ENCODE measurements at places on chromosomes 5 and 9. TPM values are rescaled to one million over a fixed set of nuclear protein-coding genes. Genes with fewer than 3 reads are reported as not detected.

The EIF4E1B gene
- not detected for total RNA-seq

The GDF9 gene
- total RNA-seq: not detected

The FCHO2 gene
- total RNA-seq: 14.9 TPM

The PCDHGB3 gene
- total RNA-seq: 10.2 TPM

The CDX1 gene
- total RNA-seq: not detected

The FAM169A gene
- 5.1 TPM for total RNA-seq

The FOXD4L5 gene
- total RNA-seq: not detected

The KIF4B gene
- total RNA-seq: not detected

The CCL28 gene
- 0.37 TPM for total RNA-seq

The PCDHB8 gene
- total RNA-seq: 3.1 TPM

The OTULINL gene
- 1.9 TPM for total RNA-seq

The BHMT gene
- not detected for total RNA-seq

The GMCL2 gene
- not detected for total RNA-seq

The FCN2 gene
- total RNA-seq: not detected

The PCDHAC2 gene
- total RNA-seq: 1.2 TPM

The SPATA6L gene
- total RNA-seq: 0.56 TPM

The ROPN1L gene
- 0.46 TPM for total RNA-seq

The KCNV2 gene
- total RNA-seq: not detected

The DRD1 gene
- 0.11 TPM for total RNA-seq

The SLC23A1 gene
- not detected for total RNA-seq

The FBN2 gene
- 28.0 TPM for total RNA-seq

Data from heart left ventricle (tissue), 16 donors.